ENCODE measurements at places on chromosomes 2 and 18.
A peak's percentile ranks its signal among the peaks of the same experiment; 100 is the strongest.

DNA sequence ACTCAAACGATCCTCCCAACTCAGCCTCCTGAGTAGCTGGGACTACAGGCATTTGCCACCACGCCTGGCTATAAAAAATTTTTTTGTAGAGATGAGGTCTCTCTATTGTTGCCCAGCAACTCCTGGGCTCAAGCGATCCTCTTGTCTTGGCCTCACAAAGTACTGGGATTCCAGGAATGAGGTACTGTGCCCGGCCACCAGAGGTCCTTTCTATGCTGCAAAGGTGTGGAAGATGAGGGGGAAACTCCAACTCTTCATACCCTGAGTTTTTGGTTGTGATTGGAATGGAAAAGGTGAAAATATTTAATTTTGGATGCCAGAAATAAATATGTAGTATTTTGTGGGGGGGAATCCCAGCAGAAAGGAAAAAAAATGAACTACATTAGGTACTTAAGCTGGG lies 36.0 kb downstream of the MRPL33 start:
- DNase-seq = no peak

DNA sequence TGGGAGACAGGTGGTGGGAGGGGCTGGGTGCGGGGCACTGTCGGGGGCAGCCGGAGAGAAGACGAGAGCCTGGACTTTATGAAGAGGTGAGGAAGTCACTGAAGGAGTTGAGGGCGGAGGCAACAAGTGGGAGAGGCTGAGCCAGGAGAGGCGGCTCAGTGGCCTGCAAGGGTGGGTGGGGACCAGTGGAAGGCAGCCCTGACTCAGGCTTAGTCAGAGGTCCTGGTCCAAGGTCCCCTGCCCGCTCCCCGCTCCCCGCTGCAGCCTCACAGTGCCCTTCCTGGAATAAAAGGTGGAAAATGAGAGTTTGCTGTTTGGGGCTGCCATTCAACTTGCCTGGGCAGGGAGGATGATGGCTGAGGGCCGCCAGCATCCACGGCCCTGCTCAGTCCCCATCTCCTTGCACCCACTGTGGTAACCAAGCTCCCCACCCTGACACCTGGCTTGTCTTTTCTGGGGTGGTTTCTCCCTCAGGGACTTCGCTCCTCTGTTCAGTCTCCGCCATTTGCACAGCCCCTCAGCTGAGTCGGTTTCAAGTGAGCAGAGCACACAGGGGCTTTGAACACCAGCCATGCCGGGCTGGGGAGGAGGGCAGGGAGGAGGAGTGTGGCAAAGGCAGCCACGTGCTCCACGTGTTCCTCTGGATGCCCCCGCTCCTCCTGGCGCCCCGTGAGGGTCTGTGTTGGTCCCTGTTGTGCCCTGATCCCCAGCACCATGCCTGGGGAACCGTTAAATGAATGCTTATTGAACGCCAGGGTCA lies 13.7 kb upstream of the RALB start:
- no peak for DNase-seq

DNA sequence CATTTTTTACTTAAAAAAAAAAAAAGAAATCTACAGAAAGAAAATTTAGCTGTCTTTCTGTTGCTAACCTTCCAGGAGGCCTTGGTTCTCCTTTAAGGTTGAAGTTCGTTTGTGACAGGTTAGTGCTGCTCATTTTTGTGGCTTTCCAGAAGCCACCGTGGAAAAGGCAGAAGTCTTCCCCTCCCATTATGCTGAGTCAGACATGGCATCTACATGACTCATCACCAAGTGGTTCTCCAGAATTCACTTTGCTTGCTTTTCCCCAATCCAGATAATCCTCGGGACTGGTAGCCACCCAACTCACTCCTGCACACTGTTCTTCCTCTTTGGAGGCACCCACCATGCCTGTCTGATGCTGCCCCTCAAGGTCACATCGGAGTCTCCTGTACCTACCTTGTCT lies 228.7 kb downstream of the PIK3C3 start:
- no peak for DNase-seq

DNA sequence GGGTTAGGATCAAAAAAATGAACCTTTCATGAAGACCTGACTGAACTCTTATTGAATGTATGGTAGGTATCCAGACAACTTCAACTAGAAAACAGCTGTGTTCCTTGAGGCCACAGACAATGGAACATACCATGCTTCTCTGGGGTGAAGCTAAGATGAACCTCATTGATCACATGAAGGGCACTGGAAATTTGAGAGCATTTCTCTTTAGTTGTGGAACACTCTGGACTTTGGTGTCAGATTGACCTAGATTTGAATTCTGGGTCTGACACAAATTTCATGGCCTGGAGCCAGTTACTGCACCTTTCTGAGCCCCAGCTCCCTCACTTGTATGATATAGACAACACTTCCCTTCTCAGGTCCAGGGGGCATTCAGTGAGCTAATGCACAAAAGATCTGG lies 411.2 kb upstream of the ID2 start:
- no peak for DNase-seq

DNA sequence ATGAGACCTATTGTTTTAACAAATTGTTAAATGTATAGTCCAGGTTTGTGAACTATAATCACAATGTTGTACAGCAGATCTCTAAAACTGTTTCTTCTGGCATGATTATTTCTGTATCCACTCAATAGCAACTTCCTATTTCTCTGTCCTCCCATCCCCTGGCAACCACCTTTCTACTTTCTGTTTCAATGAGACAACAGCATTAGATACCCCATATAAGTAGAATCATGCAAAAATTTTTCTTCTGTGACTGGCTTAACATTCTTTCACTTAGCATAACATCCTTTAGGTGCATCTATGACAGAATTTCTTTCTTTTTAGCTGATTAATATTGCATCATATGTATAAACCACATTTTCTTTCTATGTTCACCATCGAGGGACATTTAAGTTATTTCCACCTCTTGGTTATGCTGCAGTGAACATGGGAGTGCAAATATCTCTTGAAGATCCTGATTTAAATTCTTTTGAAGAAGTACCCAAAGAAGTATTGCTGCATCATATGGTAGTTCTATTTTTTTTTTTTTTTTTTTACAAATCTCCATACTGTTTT lies 713.5 kb downstream of the LRP1B start:
- DNase-seq = no peak

DNA sequence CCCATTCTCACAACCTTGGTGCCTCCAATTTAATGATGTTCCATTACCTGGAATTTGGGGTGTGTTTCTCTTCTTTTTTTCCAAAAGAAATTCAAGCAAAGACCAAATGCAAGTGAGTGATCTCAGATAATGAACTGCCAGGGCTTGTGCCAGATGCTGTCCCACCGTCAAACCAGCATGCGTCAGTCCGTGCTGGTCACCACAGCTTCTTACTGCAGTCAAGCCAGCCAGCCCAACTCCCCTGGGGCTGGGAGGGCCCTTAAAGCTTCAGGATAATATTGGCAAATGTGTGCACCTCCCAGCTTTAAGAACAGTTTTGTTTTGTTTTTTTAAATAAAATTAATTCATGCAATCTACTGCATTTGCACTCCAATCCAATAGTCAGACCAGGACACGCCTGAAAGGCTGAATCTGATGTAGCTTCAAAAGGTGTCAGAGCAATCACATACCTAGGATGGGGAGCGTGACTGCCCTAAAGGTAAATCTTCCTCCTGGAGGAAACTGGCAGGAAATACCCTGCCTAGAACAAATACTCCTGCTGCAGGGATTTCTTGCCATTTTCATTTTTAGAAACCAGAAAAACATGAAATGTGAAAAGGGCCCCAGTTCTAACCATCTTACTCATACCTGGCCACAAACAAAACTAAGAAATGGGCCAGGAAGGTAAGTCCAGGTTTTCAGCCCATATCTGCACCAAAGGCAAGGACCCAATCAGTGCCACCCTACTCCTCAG lies 26.8 kb upstream of the SP3 start:
- no peak for DNase-seq

- no peak for DNase-seq
Measured at GRCh38 chr2:54722641-54723040, 821 bp upstream of the EML6 start.

DNA sequence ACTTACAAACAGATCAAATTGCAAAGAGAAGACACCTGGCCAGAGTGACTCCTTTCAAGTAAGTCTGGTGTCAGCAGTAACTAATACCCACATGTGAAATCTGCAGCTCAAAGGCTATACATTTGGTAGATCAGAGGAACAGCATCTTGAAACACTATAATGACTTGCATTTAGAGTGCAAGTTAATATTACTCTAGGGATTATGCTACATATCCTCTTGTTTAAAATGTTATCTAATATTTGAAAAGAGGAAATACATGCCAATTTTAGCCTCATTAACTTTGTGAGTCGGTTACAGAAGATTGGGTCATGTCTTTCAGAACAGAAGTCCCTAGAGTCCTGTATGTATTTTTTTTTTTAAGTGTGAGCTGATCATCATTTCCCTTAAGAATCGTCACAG lies 15.2 kb downstream of the LANCL1 start:
- DNase-seq = no peak

DNA sequence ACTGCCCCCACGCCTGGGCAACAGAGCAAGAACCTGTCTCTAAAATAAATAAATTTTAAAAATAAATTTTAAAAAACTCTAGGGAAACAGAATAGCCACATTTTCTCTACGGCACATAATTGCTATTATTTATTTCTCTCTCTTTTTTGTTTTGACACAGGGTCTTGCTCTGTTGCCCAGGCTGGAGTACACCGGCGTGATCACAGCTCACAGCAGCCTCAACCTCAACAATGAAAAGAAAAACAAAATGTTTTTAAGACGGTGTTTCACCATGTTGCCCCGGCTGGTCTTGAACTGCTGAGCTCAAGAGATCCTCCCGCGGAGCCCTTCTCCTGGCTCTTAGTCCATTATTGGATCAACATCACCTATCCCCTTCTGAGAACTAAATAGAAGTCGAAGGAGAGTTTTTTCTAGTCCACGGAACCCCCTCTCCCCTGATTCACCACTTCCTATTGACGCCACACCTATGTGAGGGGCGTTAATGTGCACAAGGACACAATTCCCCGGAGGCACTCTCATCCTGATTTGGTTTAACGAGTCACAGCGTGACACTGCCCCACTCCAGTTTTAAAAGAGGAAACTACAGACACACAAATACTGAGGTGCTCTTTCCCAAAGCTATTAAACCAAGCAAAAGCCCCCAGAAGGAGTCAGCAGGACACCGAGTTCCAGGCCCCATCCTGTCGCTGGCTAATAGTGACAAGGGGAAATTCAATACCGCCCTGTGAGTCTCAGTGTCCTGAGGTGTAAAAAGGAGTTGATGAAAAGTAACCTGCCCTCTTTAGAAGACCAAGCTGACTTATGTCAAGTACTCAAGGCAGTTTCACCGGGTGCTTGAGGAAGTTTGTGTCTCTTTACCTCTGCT lies 1.1 kb downstream of the NPC1 start:
- no peak for DNase-seq

DNA sequence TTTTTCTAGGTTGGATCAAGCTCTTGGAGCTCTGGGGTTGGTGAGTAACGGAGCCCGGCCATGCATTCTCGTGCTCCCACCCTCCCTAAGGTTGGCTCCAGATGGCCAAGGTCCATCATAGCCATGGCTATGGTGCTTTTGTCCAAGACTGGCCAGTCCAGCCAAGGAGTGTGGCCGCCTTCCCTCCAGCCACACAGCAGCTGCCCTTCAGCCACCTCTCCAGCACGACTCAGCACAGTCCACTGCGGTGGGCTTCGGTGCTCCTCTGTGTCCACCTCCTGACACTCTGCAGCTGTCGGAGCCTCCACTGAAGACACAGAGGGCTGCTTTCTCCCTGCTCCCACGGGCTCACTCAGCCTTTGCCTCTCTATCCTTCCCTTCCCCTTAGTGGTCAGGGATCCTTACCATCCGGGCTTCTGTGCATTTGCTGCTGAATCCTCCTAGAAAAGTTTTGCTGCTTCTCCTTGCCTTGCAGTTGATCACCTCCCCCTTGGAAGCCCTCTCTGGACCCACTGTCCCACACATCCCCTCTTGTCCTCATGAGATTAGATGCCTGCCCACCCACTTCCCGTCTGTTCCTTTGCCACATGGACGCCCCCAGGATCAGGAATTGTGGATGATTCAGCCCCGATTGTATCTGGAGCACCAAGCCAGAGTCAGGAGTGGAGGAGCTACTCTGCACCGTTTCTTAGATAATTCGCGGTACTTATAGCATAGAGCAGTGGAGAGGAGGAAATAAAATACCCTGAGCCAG lies 177.1 kb upstream of the COPS8 start:
- DNase-seq = no peak

GRCh38 chr2:80396276-80396675 lies 91.7 kb upstream of the LRRTM1 start:
- DNase-seq = no peak

- DNase-seq = no peak
Measured at GRCh38 chr2:75497256-75497655, 63.5 kb downstream of the EVA1A start.

DNA sequence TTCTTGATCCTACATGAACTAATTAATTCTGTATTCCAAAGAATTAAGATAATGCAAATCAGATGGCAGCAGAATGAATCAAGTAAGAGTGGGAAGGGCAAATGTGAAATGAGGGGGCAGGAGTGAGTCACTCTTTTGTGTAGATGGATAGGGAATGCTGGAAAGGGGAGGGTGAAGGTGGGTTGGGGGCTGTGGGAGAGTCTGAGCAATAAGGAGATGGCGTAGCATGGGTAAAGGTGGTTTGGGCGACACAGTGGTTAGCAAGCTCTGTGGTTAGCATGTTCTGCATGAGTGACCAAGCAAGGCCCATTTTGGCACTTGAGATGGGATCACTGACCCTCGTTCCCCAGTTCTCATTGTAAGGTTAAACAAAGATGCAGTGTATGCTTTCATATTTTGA lies 20.4 kb downstream of the GPD2 start:
- DNase-seq = no peak

- no peak for DNase-seq
Measured at GRCh38 chr2:159913900-159914299, 115.9 kb upstream of the CD302 start.

DNA sequence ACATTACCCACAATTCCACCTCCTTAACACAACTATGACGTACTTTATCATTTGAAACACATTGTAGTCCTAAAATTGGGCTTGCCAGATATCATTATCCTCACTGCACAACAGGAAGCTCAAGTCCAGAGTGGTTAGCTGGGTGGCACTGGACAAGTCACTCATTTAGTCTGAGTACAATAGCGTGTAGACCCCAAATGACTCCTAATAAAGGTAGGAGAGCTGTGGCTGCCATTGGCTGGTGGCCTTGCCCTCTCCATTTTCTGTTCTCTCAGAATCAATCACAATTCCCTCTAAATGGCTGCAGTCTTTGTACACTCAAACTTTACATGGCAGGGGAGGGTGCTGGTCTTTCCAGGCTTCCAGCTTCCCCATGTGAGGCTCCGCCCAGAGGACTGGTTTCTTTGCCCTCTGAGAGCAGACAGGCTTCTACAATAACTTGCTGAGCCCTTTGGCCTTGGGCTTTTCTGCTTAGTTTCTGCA lies 11.7 kb downstream of the PSTPIP2 start:
- no peak for DNase-seq

- DNase-seq = no peak
Measured at GRCh38 chr2:216081012-216081411, 597 bp downstream of the PECR start.

GRCh38 chr2:233013027-233013461 lies at the start of gene NGEF:
NGEF (minus strand) TSS chr2:233013256; CDS start chr2:232974890, 38,366 bp downstream.
- DNase-seq = no peak

GRCh38 chr2:42569883-42570282 lies 1.5 kb downstream of the MTA3 start:
- DNase-seq = peak; percentile 58

GRCh38 chr2:43107679-43108078 lies 118.7 kb downstream of the ZFP36L2 start:
- DNase-seq = no peak

- DNase-seq = no peak
Measured at GRCh38 chr2:146602856-146603255, 1242.0 kb upstream of the ACVR2A start.

- peak; percentile 23 for DNase-seq
Measured at GRCh38 chr2:119429225-119429981, 2.3 kb upstream of the TMEM37 start.

- DNase-seq = peak; percentile 65
Measured at GRCh38 chr2:172103471-172104272, 972 bp upstream of the DLX2 start.

Data from LNCaP clone FGC (cell line).